ENCODE measurements at places on chromosomes 4 and X.

DNA sequence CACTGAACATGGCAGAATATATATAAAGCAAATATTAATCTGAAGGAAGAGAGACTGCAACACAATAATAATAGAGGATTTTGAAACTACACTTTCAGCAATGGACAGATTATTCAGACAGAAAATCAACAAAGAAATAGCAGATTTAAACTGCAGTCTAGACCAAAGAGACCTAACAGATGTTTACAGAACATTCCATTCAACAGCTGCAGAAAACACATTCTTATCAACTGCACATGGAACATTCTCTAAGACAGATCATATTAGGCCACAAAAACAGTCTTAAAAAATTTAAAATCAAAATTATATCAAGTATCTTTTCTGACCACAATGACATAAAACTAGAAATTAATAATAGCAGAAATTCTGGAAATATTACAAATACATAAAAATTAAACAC lies 27.1 kb downstream of the CENPE start:
- DNase-seq = no peak

DNA sequence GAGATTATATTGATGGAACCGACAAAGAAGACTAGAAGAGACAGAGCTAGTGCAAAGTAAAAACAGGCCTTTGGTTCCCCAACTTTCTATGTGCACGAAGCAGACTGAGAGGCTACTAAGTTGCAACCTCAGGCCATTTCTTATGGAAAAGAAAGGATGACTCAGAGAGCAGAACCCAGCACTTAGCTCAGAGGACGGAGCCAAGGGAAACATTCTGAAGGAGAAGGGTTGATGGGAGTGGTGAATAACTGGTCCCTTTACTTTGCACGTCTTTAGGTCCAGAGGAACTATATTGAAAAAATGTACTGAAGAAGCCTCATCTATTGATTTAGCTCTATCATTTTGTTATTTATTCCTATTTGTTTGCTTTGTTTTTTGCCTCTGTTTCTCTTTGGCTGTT lies 182.1 kb downstream of the CPE start:
- no peak for DNase-seq

- DNase-seq = peak; percentile 45
Observed at GRCh38 chr4:182448281-182449151, 205.3 kb downstream of the TENM3 start.

GRCh38 chr4:75921910-75922309 lies 18.9 kb downstream of the NAAA start:
- no peak for DNase-seq

GRCh38 chr4:166252487-166253402 lies 379.7 kb downstream of the TLL1 start:
- no peak for DNase-seq

- DNase-seq = peak; percentile 24
Observed at GRCh38 chr4:183099537-183100297, 660 bp downstream of the WWC2 start.

GRCh38 chr4:44845993-44846392 lies 119.6 kb upstream of the GNPDA2 start:
- DNase-seq = no peak

GRCh38 chrX:148661035-148661434 lies 160.6 kb downstream of the AFF2 start:
- no peak for DNase-seq

DNA sequence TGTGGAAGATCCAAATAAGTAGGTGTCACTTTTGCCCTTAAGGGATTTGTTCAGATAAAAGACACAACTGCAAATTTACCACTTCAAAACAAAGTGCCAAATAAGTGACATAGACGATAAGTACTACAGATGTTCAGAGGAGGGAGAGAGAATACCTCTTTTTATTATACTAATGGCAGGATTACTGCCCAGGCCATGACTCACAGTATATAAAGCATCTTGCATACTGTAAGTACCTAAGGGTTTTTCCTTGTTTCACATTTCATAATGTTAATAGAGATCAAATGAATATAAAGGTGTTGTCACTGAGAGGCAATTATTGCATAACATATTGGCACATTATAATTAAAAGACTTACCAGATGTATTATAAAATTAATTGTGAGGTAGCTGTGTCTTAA lies 46.4 kb downstream of the PTPN13 start:
- no peak for DNase-seq

DNA sequence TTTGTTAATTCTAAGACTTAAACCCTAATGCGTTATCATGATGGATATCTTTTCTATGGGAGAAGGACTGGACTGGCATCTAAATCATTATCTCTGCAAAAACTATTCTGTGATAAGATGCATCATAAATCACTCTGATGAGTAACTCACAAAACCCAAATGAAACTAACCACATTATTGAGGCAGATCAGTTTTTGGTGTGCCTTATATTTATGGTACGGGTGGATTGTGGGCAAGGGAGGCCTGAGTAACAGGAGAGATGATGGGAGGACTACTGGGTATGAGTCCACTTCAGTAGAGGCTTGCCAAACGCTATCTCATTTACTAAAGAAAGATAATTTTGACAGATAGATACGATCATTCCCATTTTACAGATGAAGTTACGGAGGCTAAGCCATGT lies 66.4 kb upstream of the GUCY1A1 start:
- no peak for DNase-seq
